ENCODE measurements at places on chromosomes 1 and 21.

DNA sequence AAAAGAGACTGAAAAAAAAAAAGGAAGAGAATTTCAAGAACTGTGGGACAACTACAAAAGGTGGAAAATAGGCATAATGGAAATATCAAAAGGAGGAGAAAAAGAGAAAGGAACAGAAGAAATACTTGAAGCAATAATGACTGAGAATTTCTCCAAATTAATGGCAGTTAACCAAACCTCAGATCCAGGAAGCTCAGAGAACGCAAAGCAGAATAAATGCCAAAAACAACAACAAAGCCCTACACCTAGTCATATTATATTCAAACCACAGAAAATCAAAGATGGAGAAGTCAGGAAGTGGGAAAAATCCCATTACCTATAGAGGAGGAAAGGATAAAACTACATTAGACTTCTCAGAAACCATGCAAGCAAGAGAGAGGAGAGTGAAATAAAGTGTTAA is 20.7 kb upstream of the AHCYL1 start:
- DNase-seq = no peak

DNA sequence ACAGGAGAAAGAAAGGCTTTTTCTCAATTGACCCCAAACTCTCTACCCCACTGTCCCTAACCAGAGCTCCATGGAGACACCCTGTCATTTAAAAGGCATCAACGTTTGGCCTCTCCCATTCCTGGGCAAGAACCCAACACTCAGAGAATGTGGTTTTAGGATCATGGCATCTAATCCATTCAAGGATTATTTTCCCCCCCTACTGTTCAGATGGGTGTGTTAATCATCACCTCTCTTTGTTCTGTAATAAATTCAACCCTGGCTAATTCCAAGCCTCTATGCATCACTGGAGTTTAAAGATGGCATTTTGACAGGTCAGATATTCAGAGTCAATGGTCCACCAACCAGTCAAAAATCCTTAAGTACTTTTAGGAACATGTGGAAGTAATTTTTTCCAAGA is 42.7 kb downstream of the TBX15 start:
- DNase-seq = no peak

GRCh38 chr1:114286179-114286578 is 132.5 kb upstream of the SYT6 start:
- DNase-seq = no peak

DNA sequence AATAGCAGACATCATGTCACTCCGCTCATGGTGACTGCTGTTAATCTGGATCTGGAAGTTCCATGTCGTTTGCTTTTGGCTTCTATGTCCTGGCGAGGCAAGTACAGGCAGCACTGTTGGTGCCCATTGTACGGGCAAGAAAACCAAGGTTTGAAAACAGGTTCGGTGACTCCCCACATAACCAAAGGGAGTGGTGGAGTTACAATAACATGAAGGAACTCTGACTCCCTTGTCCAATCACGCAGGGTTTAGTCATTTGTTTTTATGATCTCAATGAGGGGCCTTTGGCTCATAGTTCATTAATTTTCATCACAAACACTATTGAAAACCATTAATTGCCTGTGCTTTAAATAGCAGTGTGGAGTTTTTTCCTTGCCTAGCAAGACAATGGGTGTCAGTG is 82.9 kb upstream of the SSX2IP start:
- no peak for DNase-seq

DNA sequence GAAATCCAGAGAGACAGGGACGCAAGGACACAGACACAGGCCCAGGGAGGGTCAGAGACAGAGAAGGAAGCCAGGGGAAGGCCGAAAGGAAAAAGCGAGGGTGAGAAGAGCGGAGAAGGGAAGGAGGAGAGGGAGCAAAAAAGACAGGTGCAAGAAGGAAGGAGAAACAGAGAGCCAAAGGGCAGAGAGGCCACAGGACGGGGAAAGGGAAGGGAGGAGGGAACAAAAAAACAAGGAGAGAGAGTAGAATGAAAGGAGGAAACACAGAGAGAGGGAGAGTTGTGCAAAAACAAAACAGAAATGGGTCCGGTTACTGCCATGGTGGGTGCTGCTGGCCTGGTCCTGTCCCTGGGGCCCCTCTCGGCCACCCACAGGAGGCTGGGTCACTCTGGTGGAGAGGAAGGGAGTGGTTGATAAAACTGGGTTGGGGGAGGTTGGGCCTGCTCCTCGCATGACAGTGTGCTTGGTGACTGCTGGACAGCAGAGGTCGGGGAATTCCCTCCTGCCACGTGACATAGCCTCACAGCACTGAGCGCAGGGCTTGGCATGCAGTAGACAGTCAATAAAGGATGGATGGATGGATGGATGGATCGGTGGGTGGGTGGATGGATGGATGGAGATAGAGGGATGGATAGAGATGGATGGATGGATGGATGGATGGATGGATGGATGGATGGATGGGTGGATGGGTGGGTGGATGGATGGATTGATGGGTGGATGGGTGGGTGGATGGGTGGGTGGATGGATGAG is 64.8 kb downstream of the RAP1GAP start:
- DNase-seq = no peak

DNA sequence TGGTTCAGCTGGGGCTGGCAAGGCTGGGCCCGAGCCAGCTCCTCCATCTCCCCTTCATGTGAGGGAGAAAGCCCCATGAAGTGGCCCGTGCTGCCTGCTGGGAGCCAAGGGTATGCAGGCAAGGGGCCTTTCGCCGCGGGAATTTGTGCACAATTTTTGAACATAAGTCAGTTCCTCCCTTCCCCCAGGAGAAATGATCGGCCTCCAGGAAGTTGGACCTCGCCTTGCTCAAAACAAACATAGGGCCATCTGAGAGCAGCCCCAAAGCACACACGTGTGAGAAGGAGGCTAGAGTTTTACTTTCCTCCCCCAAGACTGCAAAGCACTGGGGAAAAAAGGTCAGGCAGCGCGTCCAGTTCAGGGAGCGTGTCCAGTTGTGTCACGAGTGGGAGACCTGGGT is 64.7 kb downstream of the PRDM16 start:
- no peak for DNase-seq

DNA sequence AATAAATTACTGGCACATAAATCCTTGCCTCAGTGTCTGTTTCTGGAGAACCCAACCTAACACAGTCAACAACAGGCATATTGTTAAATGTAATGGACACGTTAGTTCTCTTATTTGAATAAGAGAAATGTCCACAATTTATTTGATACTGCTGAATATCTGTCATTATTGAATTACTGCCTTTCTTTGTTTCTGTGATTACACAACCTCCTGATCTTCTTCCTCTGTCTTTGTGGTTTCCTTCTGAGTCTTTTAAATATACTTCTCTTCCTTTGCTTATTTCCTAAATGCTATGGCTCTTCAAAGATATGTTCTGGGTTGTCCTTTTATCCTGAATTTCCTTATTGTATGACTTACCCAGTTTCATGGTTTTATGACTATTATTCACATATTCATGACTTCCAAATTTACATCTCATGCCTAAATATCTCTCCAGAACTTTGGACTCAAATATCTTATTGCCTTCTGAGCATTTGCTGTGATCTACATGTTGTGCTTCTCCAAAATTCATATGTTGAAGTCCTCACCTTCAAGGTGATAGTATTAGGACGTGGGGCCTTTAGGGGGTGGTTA is 39.9 kb downstream of the MSH4 start:
- no peak for DNase-seq

All from kidney epithelial cell (primary cell).